Right cardiac atrium (tissue), 5 donors: ENCODE measurements at places on chromosomes 12 and 14. TPM values are rescaled to one million over a fixed set of nuclear protein-coding genes. Genes with fewer than 3 reads are reported as not detected.

RIPK3 gene
- 6.6 TPM for total RNA-seq

DNA sequence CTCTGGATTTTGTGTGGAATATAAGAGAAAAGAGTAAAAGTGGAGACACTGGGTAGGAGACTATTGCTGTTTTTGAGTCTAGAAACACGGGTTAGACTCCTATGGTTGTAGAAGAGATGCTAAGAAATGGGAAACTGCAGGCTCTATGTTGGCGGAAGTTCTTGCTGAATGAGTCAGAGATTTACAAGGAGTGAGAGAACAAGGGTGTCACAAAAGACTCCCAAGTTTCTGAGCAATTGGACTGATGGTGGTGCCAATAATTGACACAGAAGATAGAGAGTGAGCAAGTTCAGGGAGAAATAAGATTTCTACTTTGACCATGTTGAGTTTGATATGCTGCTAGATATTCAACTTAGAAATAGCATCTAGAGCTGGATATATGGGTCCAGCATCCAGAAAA is 2.6 kb upstream of the PRKD1 start:
- DNase-seq, result no peak

DNA sequence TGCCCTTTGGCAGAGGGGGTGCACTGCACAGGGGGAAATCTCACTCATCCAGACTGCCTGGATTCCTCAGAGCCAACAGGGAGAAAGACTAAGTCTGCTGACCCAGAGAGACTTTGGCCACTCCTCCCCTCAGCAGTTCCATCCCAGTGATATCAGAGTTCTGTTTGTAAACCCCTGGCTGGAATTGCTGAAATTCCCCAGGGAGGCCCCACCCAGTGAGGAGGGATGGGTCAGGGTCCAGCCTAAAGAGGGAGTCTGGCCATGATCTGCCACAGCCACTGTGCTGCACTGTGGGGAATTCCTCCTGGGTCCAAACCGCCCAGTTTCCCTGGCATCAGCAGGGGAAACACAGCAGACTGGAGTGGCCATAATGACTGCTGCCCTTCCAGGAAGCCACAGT is 54.9 kb upstream of the USP15 start:
- no peak for DNase-seq

GRCh38 chr12:112190231-112191025 is 65.1 kb downstream of the TRAFD1 start:
- no peak for DNase-seq
